Upper lobe of left lung (tissue), 6 donors: ENCODE measurements at places on chromosomes 3 and 15. TPM values are rescaled to one million over a fixed set of nuclear protein-coding genes. Genes with fewer than 3 reads are reported as not detected.

HRG gene
- 0.23 TPM for total RNA-seq

RETNLB gene
- total RNA-seq, result not detected

AMT gene
- 9.4 TPM for total RNA-seq

PARP15 gene
- 7.4 TPM for total RNA-seq

GREM1 gene
- 3.9 TPM for total RNA-seq

DNA sequence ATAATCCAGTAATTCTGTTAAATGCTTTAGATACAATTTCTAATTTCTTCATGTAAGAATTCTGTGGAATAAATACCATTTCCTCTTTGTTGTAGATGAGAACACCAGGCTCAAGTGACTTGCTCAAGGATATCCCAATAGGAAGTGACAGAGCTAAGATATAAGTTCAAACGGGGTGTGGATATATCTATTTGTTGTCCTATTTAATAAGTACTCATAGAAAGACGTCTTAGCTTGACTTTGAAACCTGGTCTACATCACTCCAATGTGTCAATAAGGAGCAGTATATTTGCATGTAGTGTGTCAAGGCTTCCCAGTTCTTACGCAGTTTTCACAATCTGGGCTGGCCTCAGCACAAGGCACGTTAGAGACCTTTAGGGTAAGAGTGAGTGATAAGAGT is 4.7 kb upstream of the GCSAM start:
- no peak for DNase-seq
- H3K27me3 ChIP-seq, result no peaks in the 10 kb centered on the region
- H3K27ac ChIP-seq, result no peak overlapping the region
- no peaks in the 10 kb centered on the region for H3K36me3 ChIP-seq

DNA sequence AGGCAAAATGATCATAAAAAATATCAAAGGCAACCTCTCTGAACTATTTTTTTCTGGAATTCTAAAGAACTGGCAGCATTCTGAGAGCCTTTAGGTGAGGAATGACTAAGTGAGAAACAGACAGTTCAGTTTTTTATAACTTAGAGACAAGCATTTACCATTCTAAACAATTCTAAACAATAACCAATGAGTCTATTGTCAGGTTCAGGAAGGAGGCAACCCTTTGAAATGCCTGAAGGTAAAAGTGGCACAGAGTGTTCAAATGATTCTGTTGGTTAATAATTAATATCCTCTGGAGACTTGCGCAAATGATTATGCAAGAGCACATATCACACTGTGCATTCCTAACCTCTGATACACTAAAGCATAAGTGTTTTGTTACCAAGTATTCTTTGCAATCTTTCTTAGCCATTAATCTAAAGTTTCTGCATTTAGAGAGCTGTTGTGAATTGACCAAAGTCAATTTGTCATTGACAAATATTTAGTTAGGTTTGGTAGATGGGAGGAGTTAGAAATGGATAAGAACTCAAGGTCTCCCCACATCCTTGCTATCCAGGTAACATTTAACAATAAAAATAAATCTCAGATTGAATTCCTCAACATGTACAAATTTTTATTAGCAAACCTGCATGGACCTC is 9.2 kb upstream of the TGFBR2 start:
- H3K27ac ChIP-seq, result peak overlapping the region; percentile 80
- no peaks in the 10 kb centered on the region for H3K36me3 ChIP-seq
- no peaks in the 10 kb centered on the region for H3K27me3 ChIP-seq
- H3K4me1 ChIP-seq, result peaks cover 24% of the 10 kb centered on the region
- H3K4me3 ChIP-seq, result no peak overlapping the region

GRCh38 chr3:136624894-136625815 is 127.0 kb downstream of the STAG1 start:
- H3K4me3 ChIP-seq, result no peak overlapping the region
- DNase-seq, result no peak
- H3K4me1 ChIP-seq, result peaks cover 14% of the 10 kb centered on the region
- no peaks in the 10 kb centered on the region for H3K36me3 ChIP-seq

GRCh38 chr3:124158168-124158881 is 166.4 kb upstream of the ROPN1 start:
- peaks cover 9% of the 10 kb centered on the region for H3K4me1 ChIP-seq
- H3K36me3 ChIP-seq, result no peaks in the 10 kb centered on the region
- no peaks in the 10 kb centered on the region for H3K27me3 ChIP-seq
- no peak for DNase-seq

- H3K27me3 ChIP-seq, result no peaks in the 10 kb centered on the region
- H3K36me3 ChIP-seq, result no peaks in the 10 kb centered on the region
- no peak overlapping the region for H3K4me3 ChIP-seq
- peaks cover 2% of the 10 kb centered on the region for H3K4me1 ChIP-seq
- H3K27ac ChIP-seq, result no peak overlapping the region
These were observed 97.7 kb upstream of the P2RY1 start for GRCh38 chr3:152737021-152737908.

- peak; percentile 64 for DNase-seq
- peaks cover 73% of the 10 kb centered on the region for H3K36me3 ChIP-seq
- H3K4me1 ChIP-seq, result peaks cover 69% of the 10 kb centered on the region
- H3K4me3 ChIP-seq, result no peak overlapping the region
- H3K27me3 ChIP-seq, result no peaks in the 10 kb centered on the region
These were observed 23.4 kb downstream of the VIPR1 start for GRCh38 chr3:42525736-42526345.

DNA sequence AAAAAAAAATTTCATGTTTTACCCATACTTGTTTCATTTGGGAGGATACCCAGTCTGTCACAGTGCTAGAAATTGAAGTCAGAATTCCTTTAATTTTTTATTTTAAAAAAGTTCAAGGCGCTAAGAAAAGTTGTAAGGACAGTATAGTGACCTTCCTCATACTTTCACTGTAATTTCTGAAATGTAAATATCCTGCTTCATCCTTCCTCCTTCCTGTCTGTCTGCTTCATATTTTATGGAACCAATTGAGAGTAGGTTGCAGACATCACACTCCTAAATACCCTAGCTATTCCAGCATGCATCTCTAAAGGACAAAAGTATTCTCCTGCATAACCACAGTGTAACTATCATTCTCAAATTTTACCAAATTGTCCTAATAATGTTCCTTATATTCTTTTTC is 35.8 kb downstream of the CMTM8 start:
- H3K27me3 ChIP-seq, result no peaks in the 10 kb centered on the region
- no peaks in the 10 kb centered on the region for H3K36me3 ChIP-seq
- H3K4me3 ChIP-seq, result no peak overlapping the region
- H3K27ac ChIP-seq, result no peak overlapping the region
- H3K4me1 ChIP-seq, result peaks cover 18% of the 10 kb centered on the region

GRCh38 chr3:20074226-20075063 is 34.2 kb downstream of the KAT2B start:
- H3K27me3 ChIP-seq, result no peaks in the 10 kb centered on the region
- DNase-seq, result no peak
- H3K4me1 ChIP-seq, result no peaks in the 10 kb centered on the region
- H3K4me3 ChIP-seq, result no peak overlapping the region

GRCh38 chr3:151445273-151446001 is 15.4 kb downstream of the IGSF10 start:
- no peak for DNase-seq
- no peak overlapping the region for H3K27ac ChIP-seq
- no peak overlapping the region for H3K4me3 ChIP-seq
- no peaks in the 10 kb centered on the region for H3K4me1 ChIP-seq
- no peaks in the 10 kb centered on the region for H3K27me3 ChIP-seq
- no peaks in the 10 kb centered on the region for H3K36me3 ChIP-seq

- H3K36me3 ChIP-seq, result no peaks in the 10 kb centered on the region
- no peaks in the 10 kb centered on the region for H3K4me1 ChIP-seq
- H3K27me3 ChIP-seq, result no peaks in the 10 kb centered on the region
- DNase-seq, result no peak
These were observed 145.0 kb upstream of the GAP43 start for GRCh38 chr3:115478359-115478758.

GRCh38 chr15:70726753-70727152 is 36.6 kb downstream of the UACA start:
- peaks cover 7% of the 10 kb centered on the region for H3K4me1 ChIP-seq
- H3K4me3 ChIP-seq, result no peak overlapping the region
- no peak overlapping the region for H3K27ac ChIP-seq
- DNase-seq, result no peak
- H3K36me3 ChIP-seq, result no peaks in the 10 kb centered on the region

GRCh38 chr15:67786646-67787045 is 38.7 kb upstream of the SKOR1 start:
- no peak overlapping the region for H3K27ac ChIP-seq
- no peak for DNase-seq
- no peak overlapping the region for H3K4me3 ChIP-seq
- no peaks in the 10 kb centered on the region for H3K36me3 ChIP-seq
- H3K27me3 ChIP-seq, result no peaks in the 10 kb centered on the region
- H3K4me1 ChIP-seq, result no peaks in the 10 kb centered on the region

- DNase-seq, result no peak
- no peak overlapping the region for H3K4me3 ChIP-seq
- H3K27me3 ChIP-seq, result no peaks in the 10 kb centered on the region
- H3K36me3 ChIP-seq, result no peaks in the 10 kb centered on the region
- H3K27ac ChIP-seq, result no peak overlapping the region
These were observed 47.7 kb upstream of the TRPC1 start for GRCh38 chr3:142676151-142676550.

DNA sequence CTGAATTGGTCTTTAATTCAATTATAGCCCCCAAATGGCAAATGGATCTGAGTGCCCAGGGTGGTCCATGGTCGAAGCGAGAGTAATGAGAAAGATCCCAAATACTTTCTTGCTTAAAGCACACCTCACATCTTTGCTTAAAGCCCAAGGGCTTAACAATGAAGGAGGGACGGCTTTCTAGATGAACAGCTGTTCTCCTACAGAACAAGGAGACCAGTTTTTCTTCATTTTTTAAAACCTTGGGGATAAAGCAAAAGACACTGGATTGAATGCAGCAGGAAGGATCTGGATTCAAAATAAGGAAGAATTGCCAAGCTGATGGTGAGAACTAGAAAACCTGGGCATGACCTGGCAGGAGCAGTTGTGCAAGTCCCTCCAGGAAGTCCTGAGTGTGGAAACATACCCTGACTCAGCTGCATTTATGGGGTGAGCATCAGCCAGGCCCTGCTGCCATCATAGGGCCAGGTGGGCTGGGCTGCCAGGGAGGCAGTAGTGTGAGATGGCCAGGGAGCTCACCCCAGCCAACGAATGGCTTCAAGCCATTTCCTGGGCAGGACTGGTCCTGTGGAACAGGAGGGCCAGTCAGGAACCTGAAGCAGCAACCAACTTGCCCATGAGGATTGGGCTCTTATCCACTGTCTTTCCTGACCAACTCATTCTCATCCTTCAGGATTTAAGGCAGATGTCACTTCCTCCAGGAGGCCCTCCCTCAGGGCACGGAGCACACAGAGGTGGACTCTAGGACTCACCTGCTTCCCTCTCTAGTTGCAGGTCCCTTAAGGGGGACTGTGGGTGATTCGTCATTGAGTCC is 18.4 kb upstream of the RHCG start:
- no peaks in the 10 kb centered on the region for H3K4me1 ChIP-seq
- H3K27me3 ChIP-seq, result no peaks in the 10 kb centered on the region
- H3K4me3 ChIP-seq, result no peak overlapping the region
- no peaks in the 10 kb centered on the region for H3K36me3 ChIP-seq
- no peak overlapping the region for H3K27ac ChIP-seq
- no peak for DNase-seq

- no peaks in the 10 kb centered on the region for H3K4me1 ChIP-seq
- no peaks in the 10 kb centered on the region for H3K36me3 ChIP-seq
- H3K4me3 ChIP-seq, result no peak overlapping the region
- no peaks in the 10 kb centered on the region for H3K27me3 ChIP-seq
These were observed 1383.6 kb downstream of the ZPLD1 start for GRCh38 chr3:103818398-103818797.

DNA sequence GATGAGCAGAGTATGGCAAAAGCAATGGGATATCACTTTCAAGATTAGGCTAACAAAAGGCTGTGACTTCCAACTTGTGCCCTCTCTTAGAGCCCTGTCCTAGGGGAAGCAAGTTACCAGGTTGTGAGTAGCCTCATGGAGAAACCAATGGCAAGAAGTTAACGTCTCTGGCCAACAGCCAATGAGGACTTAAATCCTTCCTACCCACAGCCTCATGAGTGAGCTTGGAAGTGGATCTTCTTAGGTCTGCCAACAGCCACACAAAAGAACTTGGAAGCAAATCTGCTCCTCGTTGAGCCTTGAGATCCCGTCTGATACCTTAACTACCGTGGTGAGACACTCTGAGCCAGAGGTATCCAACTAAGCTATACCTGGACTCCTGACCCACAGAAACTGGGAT is 5.7 kb downstream of the NME9 start:
- H3K4me1 ChIP-seq, result peaks cover 9% of the 10 kb centered on the region
- H3K27ac ChIP-seq, result no peak overlapping the region
- no peaks in the 10 kb centered on the region for H3K27me3 ChIP-seq

DNA sequence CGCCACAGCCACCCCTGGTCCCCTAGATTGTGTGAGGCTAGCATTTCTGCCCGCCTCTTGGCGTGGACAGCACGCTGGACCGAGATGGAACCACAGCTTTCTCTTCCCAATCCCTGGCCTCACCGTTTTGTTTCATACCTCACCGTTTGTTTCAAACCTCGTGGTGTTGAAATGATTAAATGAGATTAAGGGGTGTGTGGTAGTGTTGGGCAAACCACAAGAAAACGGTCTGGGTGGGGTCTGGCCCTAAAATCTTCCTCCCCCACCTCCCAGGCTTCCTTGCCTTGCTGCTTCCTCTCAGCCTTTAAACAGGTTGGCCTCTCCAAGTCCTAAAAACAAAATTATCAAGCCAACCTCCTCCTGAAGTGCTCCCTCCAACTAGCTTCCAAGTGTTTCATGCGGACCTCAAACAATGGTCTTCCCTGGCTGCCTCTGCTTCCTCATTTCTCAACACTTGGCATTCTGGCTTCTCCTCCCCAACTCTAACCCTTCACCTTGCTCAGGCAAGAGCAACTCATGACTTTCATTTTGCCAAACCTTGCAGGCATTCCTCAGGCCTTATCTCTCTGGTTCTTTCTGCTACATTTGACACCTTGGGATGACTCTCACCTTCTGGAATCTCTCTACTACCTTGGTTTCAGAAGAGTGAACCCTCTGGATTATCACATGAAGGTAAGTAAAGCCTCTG is 1.4 kb upstream of the ATP13A3 start:
- H3K4me1 ChIP-seq, result peaks cover 22% of the 10 kb centered on the region
- H3K4me3 ChIP-seq, result peak overlapping the region; percentile 72
- H3K36me3 ChIP-seq, result no peaks in the 10 kb centered on the region

DNA sequence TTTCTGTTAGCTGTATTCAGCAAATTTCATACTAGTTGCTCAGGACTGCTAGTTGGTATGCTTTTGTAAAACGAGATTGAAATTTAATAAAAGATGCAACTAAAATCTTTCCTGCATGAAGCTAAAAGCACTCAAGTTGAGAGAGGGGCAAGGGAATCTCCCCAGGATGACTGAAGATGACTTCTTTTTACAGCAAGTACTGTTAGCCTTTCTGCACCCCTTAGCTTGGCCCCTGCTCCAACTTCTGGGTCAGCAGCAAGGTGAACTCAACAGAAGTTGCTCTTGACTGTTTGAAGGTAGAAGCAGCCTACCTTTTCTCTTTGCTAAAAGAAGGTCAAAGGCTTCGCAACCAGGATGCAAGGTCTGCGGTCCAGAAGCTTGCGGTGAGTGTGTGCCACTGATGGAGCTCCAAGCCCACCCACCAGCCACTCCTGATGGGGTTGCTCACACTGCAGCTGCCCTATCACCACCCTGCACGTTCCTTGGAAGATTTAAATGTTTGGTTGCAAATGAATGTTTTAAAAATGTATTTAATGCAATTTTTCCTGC is 32.5 kb downstream of the NME9 start:
- H3K4me3 ChIP-seq, result no peak overlapping the region
- H3K27me3 ChIP-seq, result no peaks in the 10 kb centered on the region
- H3K4me1 ChIP-seq, result no peaks in the 10 kb centered on the region
- no peak for DNase-seq
- no peak overlapping the region for H3K27ac ChIP-seq
- peaks cover 48% of the 10 kb centered on the region for H3K36me3 ChIP-seq
